CD4-positive, alpha-beta T cell treated with Interleukin-6 for 4 hours (primary cell): ENCODE measurements at places on chromosomes 7 and 10.

GRCh38 chr7:1638215-1638661 is 31.8 kb upstream of the ELFN1 start:
- DNase-seq: no peak

GRCh38 chr7:85343484-85343883 is 156.6 kb upstream of the SEMA3D start:
- no peak for DNase-seq

DNA sequence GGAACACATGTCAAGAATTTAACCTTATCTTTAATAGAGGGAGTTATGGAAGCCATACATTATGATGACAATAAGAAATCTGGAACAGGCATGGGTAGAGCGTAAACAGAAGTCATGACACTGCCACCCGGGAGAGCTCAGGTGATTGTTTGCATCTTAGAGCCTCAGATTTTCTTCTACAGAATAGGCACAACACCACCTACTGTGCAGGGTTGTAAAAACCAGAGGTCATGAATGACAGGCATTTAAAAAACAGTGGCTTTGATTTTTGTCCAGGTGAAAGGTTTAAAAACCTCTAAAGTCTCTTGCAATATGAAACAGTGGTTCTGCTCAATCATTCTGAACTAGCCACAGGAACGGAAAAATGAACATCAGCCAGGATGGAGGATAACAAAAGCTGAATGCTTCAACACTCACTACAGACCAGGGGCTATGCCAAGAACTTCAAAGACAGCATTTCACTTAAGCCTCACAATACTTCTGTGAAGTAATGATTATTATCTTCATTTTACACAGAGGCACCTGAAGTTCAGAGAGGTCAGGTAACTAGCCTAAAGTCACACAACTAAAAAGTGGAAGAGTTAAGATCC is 123.8 kb downstream of the SLC25A13 start:
- no peak for DNase-seq

DNA sequence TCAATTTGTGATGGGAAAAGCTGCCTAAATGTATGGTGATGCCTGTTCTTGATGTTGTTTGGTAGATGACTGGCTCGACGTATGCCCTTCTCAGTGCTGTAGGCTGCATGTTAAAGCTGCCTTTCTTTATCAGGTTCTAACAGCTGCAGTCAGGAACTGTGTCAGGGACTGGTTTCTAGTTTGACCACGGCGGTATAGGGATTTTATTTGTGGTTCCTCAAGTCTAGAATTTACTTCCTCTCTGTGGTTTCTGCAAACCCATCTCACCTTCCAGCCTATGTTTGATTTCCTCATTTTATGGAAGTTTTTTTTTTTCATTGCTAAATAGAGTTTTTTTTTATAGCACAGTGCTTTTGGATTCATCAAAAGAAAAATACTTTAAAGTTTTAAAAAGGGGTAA is 26.5 kb downstream of the LMTK2 start:
- DNase-seq: peak; percentile 25

GRCh38 chr7:5429857-5430611 is 6.4 kb upstream of the TNRC18 start:
- DNase-seq: no peak

DNA sequence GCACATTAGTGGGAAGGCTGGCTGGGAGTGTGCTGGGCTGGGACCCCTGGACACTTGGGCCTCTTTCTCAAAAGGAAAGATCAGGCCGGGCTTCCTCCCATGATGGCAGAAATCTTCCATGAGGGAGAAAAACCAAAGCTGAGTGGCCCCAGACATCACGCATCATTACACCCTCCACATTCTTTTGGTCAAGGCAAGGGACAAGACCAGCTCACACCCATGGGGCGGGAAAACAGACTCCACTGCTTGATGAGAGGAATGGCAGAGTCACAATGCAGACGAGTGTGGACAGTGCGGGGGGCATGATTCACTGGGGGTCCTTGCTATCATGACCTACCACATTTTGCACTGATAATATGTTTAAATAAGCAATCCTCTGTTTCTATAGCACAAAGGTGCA is 73.3 kb downstream of the CREB3L2 start:
- DNase-seq: no peak

- DNase-seq: no peak
Measured at GRCh38 chr10:112898540-112899390, 51.3 kb upstream of the TCF7L2 start.

GRCh38 chr10:34758447-34758996 is 56.6 kb downstream of the PARD3 start:
- no peak for DNase-seq

- DNase-seq: no peak
Measured at GRCh38 chr10:77347052-77347451, 290.6 kb downstream of the KCNMA1 start.

DNA sequence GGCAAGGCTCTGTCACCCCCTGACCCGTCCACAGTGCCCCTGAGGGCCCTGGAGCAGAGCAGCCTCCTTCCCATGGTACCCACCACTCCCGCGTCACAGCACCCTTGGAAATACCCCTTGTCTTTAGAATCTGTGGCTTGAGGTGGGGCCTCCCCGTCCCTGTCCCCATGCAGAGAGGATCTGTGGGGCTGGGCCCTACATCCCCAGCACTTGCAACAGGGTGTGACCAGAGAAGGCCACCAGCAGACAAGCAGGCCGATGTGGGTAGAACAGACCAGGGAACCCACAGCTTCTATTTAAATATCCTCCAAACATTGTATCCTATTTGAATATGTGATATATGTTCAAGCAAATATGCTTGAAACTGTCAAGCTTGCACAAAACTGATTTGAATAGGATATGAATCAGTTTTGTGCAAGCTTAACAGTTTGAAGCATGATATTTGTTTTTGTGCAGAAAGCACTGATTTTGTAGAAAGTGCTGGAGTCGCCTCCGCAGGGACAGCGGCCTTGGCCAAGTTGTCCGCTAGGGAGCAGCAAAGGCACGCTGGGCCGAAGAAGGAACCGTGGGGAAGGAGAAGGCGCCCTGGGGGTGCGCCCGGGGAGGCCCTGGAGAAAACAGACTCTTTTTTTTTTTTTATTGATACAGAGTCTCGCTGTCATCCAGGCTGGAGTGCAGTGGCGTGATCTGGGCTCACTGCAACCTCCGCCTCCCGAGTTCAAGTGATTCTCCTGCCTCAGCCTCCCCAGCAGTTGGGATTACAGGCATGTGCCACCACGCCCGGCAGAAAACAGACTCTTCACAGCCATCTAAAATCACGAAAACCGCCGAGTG is 2.2 kb downstream of the CFAP46 start:
- no peak for DNase-seq

DNA sequence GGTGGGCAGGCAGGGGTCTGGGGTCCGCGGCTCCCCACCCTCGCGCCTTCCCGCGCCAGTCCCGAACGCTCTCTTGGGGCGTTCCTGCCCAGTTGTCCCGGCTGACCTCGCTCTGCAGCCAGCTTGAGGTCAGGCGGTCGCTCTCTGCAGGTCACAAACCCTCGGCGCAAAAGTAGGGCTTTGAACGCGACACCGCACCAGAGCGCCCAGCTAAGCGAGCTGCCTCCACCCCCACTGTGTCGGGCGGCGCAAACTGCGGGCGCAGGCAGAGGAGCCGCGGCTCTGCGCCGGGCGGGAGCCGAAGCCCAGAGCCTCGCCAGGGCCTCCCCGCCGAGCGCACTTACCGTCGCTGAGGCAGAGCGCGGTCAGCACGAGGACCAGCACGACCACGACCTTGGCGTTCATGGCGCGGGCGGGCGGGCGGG is 284 bp downstream of the CXCL12 start:
- no peak for DNase-seq

- DNase-seq: no peak
Measured at GRCh38 chr10:25842146-25842545, 91.9 kb upstream of the MYO3A start.

GRCh38 chr10:123262456-123262855 is 108.3 kb downstream of the BUB3 start:
- no peak for DNase-seq

DNA sequence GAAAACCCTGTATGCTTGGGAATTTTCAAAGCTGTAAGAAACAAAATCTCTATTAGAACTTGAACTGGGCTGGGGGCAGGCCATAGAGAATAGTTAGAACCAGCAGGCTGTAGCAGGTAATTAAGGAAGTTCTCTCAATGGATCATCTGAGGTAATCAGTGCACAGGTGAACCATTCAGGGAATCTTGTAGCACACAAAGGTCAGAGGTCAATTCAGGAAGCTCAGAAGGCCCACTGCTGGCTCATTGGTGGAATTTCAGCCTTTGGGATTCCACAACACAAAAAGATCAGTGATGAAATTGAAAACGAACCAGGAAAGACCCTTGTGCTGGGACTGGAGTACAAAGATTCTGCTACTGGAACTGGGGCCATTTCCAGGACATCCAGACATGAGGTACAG is 82.0 kb downstream of the TMEM168 start:
- DNase-seq: no peak

GRCh38 chr7:151109094-151110048 is 23.1 kb downstream of the AGAP3 start:
- no peak for DNase-seq

GRCh38 chr10:70478191-70479164 is at the start of gene PALD1:
Gene PALD1, plus strand, starts transcription at chr10:70478767. Its CDS starts 47,185 bp downstream, at chr10:70525952.
- DNase-seq: peak; percentile 39

- no peak for DNase-seq
Measured at GRCh38 chr10:127303105-127303504, 106.7 kb upstream of the INSYN2A start.

DNA sequence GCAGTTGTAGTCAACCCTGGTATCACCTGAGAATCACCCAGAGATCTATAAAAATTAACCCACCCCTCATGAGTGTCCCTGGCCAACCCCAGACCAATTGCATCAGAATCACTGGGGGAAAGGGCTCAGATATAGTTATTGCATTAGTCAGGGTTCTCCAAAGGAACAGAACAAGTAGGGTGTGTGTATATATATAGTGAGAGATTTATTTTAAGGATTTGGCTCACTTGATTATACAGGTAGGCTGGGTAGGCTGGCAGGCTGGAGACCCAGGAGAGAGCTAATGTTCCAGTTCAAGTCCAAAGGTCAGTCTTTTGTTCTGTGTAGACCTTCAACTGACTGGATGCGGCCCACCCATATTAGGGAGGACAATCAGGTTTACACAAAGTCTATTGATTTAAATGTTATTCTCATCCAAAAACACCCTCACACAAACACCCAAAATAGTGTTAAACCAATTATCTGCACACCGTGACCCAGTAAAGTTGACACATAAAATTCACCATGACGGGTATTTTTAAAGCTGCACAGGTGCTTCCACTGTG is 372.9 kb upstream of the NFE2L3 start:
- DNase-seq: no peak

GRCh38 chr7:124603066-124603465 is 162.5 kb downstream of the GPR37 start:
- no peak for DNase-seq

GRCh38 chr10:80487421-80487785 is 33.3 kb downstream of the TSPAN14 start:
- DNase-seq: no peak

DNA sequence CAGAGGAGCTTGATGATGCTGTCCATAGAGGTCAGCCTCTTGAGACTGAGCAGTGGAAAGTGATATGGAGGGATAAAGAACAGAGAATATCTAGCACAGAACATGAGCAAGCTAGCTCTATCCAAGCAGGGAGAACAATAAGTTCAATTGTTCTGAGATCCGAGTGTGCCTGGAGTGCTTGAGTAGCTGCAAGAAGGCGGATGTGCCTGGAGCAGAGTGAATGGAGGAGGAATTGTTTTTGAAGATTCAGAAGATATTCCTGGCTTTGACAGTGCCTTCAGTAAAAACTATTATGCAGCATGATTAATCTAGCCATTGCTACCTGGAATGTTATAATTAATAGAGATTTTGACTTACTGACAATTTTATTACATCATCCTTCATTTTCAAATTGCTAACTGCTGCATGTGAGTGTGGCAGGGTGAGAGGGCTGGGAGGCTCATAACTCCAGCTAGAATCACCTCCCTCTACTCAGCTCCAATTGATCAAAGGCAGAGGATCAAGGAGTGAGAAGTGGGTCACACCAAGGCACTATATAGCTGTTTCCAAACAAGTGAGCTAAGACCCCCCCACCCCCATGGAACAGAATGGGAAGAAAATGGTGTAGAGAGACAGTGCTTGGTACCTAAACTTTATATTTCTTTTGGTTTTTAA is 302.8 kb downstream of the ADRA2A start:
- DNase-seq: no peak

GRCh38 chr7:18788026-18788425 is 292.5 kb downstream of the HDAC9 start:
- no peak for DNase-seq

GRCh38 chr7:380139-380485 is 90.1 kb downstream of the FOXL3 start:
- DNase-seq: no peak

GRCh38 chr10:69362471-69362954 is 54.2 kb downstream of the TACR2 start:
- DNase-seq: peak; percentile 57

GRCh38 chr7:157389951-157390730 is 53.3 kb downstream of the DNAJB6 start:
- peak; percentile 51 for DNase-seq

DNA sequence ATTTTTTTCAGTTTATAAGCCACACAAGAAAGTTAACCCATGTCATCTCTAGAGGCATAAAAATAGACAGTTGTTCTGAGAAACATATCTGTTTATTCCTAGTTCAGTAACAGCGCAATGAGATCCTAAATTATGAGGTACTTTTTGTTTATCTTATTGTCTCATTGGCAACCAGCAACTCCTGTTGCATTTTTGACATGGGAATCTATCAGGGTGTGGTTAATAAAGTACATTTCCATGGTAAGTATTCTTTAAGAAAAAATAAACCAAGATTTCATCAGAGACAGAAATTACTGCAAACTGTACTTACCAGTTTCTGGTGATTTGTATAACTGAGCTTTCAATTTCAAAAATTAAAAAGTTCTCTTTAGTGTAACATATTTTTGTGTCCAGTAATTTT is 9.0 kb downstream of the FAS start:
- no peak for DNase-seq

GRCh38 chr10:31179091-31179680 is 139.8 kb upstream of the ZEB1 start:
- no peak for DNase-seq

DNA sequence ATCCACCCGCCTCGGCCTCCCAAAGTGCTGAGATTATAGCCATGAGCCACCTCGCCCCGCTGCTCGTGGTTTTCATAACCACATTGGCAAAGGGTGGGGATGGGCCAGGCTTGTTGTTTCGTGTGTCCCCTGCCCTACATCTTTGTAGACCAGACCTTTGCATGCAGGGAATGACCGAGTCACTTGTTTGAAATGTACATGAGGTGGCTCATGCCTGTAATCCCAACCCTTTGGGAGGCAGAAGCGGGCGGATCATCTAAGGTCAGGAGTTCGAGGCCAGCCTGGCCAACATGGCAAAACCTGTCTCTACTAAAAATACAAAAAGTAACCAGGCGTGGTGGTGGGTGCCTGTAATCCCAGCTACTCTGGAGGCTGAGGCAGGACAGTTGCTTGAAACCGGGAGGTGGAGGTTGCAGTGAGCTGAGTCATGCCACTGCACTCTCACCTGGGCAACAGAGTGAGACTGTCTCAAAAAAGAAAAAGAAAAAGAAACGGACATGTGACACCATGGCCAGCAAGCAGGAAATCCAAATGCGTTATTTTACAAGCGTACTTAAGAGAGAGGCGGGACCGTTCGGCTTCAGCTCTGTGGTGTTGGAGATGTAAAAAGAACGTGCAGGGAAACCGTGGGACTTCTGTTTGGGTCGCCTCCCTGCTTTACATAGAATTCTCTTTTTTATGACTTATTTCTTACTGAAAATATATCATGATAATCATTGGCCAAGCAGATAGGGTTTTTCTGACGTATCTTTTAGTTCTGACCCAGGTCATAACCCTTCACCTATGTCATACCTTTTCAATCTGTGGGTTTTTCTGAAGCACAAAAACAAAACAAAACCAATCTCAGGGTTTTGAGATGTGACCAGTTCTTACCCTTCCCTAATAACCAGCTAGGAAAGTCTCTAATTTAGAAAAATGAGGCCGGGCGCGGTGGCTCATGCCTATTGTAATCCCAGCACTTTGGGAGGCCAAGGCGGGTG is 45.1 kb downstream of the WIPI2 start:
- no peak for DNase-seq
